ENCODE measurements at places on chromosomes 7 and 10. TPM values are rescaled to one million over a fixed set of nuclear protein-coding genes. Genes with fewer than 3 reads are reported as not detected.
A peak's percentile ranks its signal among the peaks of the same experiment; 100 is the strongest.

- DNase-seq, result no peak
These were observed 118.9 kb upstream of the THSD7A start for GRCh38 chr7:11950942-11951341.

- no peak for DNase-seq
These were observed 155.0 kb downstream of the RNF216 start for GRCh38 chr7:5626498-5626897.

DNA sequence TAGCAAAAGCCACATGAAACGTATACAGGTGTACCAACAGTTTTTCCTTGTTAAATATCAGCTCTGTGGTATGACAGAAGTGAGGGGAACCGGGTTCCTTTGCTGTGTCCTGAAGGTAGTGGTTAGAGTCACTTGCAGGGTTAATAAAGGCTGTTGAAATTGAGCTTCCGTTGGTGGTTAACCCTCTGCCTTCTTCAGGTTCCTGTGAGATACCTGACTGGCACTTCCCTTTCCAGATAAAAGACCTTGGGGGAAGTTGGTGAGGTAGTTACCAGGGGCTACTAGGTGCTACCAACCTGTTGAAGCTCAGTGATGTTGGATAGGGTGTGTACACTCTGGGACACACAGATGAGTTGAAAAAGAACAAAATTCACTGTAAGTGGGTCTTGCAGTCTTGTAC is 384.1 kb downstream of the GATA3 start:
- no peak for DNase-seq

DNA sequence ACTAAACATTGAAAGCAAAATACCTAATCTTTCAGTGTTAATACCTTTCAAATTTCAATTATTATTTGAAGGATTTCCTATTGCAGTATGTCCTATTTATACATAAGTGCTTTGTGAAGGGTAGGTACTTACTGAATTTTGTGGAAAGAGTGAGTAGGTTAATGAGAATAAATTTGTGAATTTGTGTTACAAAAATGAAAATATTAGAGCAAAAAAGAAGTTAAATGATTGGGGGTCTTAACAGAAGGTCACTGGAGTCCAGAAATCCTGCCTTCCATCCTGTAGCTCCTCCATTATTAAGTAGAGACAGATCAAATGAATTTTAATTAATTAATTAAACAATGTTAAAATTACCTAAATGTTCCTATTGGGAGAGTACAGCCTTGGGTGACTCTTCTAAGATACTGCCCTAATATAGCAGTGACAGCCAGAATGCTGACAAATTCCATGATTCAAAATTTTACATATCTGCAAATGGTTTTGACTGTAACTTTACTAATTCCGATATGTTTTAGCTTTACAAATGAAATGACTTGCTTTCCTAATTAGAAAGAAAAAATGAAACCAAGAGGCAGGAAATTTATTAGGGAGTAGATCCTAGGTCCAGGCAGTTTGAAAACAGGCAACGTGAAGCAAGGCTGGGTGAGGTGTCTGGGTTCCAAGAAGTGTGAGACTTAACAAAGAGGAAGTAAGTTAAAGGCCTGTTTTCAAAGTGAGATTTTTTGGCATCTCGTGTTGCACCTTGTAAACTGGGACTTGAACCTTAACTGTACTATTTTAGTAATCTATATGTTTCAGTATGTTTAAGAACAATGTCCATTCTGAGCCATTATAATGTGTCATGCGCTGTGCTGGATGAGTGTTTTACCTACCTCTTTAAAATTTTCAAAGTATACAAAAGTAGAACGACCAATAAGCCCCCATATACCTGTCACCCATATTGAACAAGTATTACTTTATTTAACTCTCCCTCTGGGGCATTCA is 1.5 kb downstream of the PIK3CG start:
- DNase-seq, result no peak

GRCh38 chr10:133162910-133163856 is 3.2 kb downstream of the KNDC1 start:
- no peak for DNase-seq

DNA sequence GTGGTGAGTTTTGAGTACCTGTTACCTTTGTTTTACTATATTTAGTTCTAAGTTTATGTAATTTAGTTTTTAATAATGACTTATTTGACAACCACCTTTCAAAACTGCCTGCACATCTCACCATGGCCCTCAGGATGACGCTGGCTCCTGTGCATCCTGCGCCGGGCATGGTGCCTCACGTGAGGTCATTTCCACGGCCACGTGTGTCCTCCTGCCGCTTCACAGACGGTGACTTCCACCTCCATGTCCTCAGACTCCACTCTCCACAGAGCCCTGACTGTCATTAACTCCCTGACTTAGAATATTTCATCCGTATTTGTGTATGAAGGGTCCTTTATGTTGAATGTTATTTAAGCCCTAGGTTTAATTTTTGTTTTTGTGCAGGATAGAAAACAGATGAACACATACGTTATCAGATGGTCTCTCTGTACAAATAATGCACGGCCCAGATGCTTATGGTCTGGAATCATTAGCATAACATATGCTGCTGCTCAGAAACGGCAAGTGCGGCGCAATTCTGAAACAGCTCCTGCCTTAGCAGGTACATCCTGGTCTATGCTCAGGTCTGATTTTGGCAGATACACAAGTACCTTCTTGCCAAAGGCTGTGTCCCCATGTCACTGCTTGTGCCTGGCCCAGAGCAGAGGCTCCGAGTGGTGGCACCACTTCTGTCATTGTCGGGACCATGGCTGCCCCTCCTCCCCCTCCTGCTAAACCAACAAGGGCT is 155.8 kb downstream of the WDR37 start:
- DNase-seq, result no peak

DNA sequence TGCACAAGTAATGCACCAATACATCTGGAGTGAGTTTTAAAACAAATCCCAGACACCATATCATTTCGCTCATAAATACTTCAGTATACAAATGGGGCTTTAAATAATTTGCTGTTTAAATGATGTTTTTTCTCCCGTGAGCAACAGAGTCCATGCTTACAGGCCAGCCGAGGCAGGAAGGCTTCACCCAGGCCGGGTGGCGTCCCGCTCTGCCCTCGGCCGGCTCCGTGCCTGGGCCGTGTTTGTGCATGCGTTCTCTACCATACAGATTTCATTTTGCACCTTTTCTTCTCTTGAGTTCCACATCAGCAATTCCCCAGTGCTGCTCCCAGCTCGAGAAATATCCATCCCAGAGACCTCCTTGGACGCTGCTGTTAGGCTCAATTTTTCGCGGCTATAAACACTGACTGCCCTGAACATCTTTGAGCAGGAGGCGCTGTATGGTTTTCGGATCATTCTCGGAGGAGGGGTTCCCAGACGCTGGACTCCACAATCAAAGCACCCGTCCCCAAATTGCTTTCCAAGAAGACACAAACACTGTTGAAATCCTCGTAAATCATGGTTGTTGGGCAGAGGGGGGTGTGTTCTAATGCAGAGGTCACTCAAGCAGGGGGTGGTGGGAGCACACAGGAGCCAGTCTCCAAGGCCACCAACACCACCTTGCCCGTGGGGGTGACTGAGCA is 91.6 kb downstream of the MICALL2 start:
- DNase-seq, result no peak

DNA sequence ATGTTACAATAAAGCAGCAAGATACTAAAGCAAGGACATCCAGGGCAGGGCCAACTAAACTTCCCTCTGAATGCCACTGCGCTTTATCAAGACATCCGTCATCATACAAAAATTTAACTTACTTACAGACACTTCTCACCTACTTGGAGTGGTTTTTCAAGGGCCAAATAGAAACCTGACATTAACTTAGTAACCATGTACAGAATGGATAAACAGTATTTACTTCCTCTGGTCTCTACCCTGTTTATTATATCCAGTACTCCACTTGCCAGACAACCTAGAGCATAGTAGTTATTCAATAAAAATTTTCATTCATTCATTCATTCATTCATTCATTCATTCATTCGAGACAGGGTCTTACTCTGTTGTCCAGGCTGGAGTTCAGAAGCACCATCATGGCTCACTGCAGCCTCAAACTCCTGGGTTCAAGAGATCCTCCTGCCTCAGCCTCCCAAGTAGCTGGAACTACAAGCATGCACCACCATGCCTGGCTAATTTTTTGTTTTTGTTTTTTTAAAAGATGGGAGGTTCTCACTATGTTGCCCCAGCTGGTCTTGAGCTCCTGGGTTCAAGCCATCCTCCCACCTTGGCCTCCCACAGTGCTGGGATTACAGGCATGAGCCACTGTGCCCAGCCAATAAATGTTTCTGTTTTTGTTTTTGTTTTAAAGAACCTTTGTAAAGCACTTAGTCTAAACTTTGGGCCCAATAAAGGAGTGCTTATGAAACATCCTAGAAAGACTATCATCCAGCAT is 19.0 kb downstream of the SMURF1 start:
- DNase-seq, result no peak

- DNase-seq, result no peak
These were observed 4.9 kb downstream of the HNRNPF start for GRCh38 chr10:43403911-43404703.

DNA sequence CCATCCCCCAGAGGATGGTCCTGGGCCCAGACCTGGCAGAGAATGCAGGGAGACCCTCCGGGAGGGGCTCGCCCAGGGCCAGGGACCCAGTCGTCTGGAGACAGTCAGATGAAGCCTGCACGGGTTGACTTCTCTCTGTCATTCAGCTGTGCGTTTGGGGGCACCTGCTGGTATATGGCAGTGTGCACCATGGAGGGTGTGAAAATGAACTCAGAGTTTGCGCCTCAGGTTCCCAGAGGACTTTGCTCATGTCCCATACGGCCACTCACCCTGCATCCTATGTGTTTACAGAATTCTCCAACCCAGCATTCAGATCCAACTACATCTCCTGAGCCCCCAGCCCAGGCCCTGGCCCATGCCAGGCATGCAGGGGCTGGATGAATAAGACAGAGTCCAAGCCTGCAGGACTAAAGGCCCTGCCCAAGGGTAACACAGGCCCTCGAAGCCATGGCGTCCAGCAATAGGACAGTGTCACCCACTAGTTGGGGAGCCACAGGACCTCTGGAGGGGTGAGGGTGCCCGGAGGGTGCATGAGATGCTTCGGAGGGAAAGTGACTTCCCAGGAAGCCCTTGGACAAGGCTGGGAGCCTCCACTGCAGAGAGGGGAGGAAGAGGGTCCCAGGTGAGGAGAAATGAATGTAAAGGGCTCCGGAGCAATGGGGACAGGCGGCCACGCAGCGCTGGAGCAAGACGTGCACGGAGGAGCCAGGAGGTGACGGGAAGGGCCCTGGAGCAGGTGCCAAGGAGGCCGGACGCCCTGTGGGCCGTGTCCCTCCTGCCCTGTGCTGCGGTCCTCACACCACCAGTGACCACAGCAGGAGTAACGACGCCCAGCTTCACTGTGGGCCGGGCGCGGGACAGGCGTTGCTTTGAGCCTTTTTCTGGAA is 36.3 kb downstream of the CALML3 start:
- no peak for DNase-seq

DNA sequence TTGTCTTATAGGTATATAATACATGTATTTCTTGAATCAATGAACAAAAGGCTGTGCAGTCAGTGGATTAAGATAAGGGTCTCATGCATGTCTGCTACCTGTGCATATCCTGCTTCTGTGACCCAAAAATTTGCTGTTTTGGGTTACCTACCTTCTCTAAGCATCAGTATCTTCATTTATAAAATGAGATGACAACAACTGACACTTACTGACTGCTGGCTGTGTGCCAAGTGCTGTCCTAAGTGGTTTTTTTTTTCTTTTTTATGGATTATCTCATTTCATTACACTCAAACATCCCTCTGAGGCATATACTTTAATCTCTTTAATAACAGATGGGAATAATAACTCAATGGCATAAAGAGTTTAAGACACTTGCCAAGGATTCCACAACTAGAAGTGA is 2.1 kb downstream of the PDK4 start:
- DNase-seq, result no peak

DNA sequence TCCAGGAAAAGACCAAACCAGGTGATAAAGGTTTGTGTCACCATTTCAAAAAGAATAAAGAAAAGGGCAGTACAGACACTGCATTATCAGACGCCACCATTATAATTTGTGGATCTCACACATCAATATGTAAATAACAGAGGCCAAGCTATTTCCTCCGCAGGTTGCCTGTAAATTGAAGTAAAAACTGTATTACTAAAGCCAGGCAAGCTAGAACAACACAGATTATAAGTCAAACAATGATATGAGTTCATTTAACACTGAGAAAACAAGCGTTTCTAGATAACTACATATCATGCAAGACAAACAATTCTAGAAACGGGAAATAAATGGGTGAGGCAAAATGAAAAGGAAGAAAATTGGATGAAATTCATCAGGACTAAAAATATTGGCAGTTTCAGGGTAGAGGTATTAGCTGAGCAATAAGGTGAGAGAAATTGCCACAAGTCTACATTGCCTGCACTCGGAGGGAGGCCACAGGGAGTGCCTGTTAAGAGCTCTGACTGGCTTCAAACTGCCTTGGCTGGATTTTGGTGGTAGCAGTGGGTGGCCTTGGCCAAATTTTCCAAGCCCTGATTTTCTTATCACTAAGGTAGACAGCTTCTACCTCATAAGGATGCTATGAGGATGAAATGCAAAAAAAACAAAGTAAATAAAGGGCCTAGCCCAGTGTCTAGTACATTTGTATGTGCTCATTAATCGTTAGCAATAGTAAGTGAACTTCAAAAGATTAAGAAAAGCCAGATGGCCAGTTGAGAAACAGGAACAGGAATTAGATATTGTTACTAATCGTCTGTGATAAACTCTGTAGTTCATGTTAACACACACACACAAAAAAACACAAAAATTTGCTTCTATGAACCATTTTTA is 240.0 kb upstream of the NFE2L3 start:
- DNase-seq, result no peak

DNA sequence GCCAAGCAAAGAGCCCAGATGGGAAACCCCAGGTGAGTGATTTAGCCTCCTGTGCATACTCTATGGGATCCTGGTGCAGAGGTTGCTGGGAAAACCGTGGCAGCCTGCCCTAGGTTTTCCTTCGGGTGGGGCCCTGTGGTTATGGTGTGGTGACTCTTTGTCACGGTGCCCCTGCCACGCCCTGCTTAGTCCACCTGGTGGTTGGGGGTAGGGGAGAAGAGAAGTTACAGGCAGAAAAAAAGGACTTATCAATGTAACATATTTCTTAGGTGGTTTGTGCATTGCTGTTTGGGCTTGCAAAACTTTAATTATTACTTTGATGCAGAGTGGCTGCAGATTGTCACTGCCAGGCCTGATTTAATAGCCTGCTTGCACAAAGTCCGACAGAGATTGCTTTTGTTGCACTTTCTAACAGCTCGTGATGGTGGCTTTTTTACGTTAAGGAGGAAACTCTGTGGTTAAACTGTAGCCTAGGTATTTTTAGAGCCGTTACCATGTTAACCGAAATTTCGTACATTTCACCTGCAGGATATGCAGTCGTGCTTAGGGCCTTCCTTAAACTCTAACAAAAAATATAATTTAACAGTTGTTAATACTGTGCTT is 197.4 kb downstream of the RNLS start:
- peak; percentile 27 for DNase-seq

- DNase-seq, result no peak
These were observed 5.1 kb upstream of the LRRC27 start for GRCh38 chr10:132326925-132327324.

- peak; percentile 63 for DNase-seq
These were observed 172.3 kb downstream of the ADAM12 start for GRCh38 chr10:126215746-126216631.

GRCh38 chr10:86170255-86171108 is 196.1 kb downstream of the GRID1 start:
- no peak for DNase-seq

The TMEM130 gene
- polyA plus RNA-seq, result 2.8 TPM

The CXCL12 gene
- polyA plus RNA-seq, result 417 TPM

The SEMA3C gene
- polyA plus RNA-seq, result 23.3 TPM

The RBP3 gene
- 0.10 TPM for polyA plus RNA-seq

The CACNA2D1 gene
- polyA plus RNA-seq, result 33.9 TPM

The DMBT1 gene
- polyA plus RNA-seq, result 0.05 TPM

Measured in left kidney (tissue), 8 donors.